ENCODE measurements at places on chromosomes 4 and X. TPM values are rescaled to one million over a fixed set of nuclear protein-coding genes. Genes with fewer than 3 reads are reported as not detected.

- no peak for DNase-seq
Observed at GRCh38 chr4:55175779-55176231, 50.4 kb upstream of the KDR start.

The PHEX gene
- 0.27 TPM for total RNA-seq

DNA sequence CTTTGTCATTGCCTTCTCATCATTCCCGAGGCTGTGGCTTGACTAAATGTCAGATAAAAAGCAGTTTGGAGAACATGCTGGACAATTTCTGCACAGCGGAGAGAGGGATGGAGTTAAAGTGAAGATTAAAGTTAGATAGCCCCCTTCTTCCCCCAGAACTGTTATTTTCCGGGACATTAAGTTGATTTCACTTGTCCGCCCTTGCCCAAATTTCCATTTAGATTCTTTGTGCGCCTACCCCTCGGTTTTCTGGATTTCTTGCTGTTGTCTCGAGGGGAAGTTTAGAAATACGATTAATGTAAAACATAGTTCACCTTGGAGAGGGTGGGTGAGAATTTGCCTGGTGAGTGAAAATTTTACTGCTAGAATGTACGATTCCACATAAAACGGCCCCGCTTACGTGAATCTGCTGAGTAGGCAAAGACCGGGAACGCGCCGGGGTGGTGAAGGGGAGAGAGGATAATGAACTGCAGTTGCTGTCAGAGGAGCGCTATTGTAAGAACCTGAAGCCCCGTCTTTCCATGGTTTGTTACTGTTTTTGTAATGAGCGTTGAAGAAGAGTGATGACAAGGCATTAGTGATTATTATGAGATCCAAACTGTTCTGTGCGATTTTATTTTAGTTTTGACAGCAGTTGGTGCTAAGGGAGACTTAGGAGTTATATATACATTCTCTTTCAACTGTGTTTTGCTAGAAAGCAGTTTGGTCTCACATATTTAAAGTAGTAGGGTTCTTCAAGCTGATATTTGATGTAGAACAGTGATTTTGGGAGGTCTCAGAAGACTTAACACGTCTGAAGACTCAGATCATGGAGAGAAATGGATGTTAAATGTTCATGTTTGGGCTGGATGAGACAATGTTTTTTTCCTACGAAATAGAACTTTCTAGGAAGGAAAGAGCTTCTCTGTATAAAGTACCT lies 73.0 kb downstream of the AFF1 start:
- peak; percentile 77 for DNase-seq

DNA sequence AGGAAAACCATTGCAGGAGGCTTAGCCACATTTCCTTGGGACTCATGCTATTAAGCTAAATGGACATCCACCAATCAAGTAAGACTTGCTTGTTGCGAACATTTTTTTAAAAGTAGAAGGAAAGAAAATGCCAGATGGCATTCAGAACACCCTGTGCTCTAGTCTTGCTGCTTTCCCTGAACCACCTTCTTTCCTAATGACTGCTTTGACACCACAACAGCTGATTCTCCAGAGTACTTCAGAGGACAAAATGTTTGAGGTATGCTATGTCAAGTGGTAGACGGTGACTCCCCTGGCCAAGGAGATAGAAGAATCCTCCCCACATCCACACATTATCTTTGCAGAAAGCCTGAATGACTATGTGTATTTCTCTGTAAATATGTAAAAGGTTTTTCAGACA lies 65.4 kb downstream of the ANK2 start:
- no peak for DNase-seq

GRCh38 chrX:9829308-9830267 lies 43.4 kb downstream of the SHROOM2 start:
- peak; percentile 33 for DNase-seq

- no peak for DNase-seq
Observed at GRCh38 chrX:108417257-108417656, 21.0 kb downstream of the COL4A6 start.

The FAM149A gene
- total RNA-seq, result 6.7 TPM

- DNase-seq, result no peak
Observed at GRCh38 chrX:57453901-57454300, 137.9 kb upstream of the ZXDB start.

DNA sequence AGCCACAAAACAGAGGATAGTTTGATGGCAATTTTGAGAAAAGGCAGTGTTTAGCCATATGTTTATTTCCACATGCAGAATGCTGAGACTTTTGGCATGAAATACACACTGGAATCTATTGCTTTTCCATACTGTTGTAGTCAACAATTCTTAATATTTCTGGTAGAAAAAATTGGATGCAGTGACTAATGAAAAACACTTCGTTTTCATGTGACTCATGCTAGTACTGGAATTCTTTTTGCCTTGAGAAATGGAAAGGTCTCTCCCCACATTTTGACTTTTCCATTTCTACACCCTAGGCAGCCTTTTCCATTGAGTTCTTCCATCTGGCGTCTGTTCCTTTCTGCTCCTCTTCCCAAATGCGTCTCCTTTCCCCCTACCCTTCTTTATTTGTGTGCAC lies 425.2 kb upstream of the FTHL17 start:
- no peak for DNase-seq

GRCh38 chr4:114668577-114668976 lies 70.0 kb downstream of the UGT8 start:
- no peak for DNase-seq

The CLCN4 gene
- 3.8 TPM for total RNA-seq

DNA sequence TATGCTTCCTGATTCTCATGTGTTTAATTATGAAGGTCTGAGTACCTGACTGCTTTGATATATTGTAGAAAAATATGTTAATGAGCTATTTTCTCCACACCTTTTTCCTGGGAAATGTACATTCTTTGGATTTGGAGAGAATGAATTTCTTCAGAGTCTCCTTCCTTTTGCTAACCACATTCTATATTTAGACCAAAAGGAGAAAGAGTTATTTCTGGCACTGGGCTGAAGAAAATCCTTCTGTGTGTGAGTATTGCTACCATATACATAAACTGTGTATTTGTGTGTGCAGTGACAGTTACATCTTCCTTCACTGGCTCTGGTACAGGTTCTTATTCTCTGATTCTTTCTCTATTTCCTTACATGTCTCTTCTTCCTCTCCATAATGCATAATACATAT lies 44.5 kb upstream of the PGRMC2 start:
- no peak for DNase-seq

DNA sequence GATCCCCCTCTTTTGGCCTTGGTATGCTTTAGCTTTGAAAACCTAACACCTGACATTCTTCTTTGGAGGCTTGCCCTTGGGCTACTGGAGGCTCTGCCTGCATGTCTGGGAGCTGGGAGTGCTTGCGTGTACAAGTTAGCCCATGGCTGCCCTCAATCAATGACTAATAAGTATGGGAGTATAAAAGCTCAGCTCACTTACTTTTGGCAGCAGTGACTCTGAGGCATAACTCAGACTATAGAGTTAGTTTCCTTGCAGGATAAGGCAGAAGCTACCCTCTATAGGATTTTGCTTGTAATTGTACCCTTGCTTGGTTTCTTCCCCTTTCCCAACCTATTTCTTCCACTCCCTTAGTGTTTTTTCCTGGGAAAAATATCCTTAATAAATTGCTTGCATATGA lies 247.9 kb downstream of the PPP1R2C start:
- DNase-seq, result peak; percentile 38

DNA sequence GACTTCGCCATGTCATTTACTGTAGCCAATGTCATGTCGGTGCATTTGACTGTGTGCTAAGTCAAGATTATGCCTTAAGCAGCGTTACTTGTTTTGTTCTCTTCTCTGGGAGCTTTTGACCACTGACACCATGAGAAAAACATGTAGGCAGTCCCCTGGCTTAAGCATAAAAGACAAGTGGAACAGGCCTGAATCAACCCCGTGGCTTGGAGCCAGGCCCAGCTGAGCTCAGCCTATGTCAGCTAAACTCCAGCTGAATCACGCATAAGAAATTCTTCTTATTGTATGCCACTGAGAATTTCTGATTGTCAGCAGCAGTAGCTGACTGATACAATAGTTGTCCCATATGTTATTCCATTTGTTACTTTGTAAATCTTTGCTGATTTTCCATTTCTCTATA lies 261.9 kb downstream of the CBLL2 start:
- no peak for DNase-seq

The GASK1B gene
- total RNA-seq, result 89.8 TPM

- DNase-seq, result peak; percentile 18
Observed at GRCh38 chrX:125289209-125289608, 30.5 kb upstream of the TEX13C start.

- DNase-seq, result no peak
Observed at GRCh38 chr4:110671679-110672078, 48.8 kb upstream of the PITX2 start.

- DNase-seq, result no peak
Observed at GRCh38 chr4:100799761-100800539, 282.1 kb upstream of the EMCN start.

- no peak for DNase-seq
Observed at GRCh38 chr4:5575941-5576340, 132.4 kb downstream of the EVC2 start.

The FHIP1A gene
- total RNA-seq, result 7.1 TPM

- DNase-seq, result no peak
Observed at GRCh38 chrX:24702362-24703184, 8.9 kb downstream of the POLA1 start.

The SGMS2 gene
- total RNA-seq, result 68.9 TPM

Measured in hepatocyte (in vitro differentiated cells).